A549 treated with AZD2906 at 1 μM for 4 hours (cell line): ENCODE measurements at places on chromosomes 1 and 21. TPM values are rescaled to one million over a fixed set of nuclear protein-coding genes. Genes with fewer than 3 reads are reported as not detected.

The OTUD3 gene
- total RNA-seq: 2.5 to 2.8 TPM (median 2.6 TPM) in 5 replicates

The FNDC5 gene
- total RNA-seq: 0.18 to 0.64 TPM (median 0.32 TPM) in 5 replicates

The GSTM1 gene
- total RNA-seq: not detected in 5 replicates

The MIXL1 gene
- 0.05 to 0.09 TPM (median 0.07 TPM) in 4 of 5 replicates, not detected in the other for total RNA-seq

The GUCA2B gene
- 0.20 to 0.49 TPM (median 0.37 TPM) in 5 replicates for total RNA-seq

The IL22RA1 gene
- total RNA-seq: 7.1 to 9.7 TPM (median 8.3 TPM) in 5 replicates

The OR2T35 gene
- not detected in 5 replicates for total RNA-seq
